T-helper 17 cell (primary cell): ENCODE measurements at places on chromosomes 11 and 22. TPM values are rescaled to one million over a fixed set of nuclear protein-coding genes. Genes with fewer than 3 reads are reported as not detected.

Gene FAT3
- total RNA-seq, result not detected

Gene SLC17A6
- not detected for total RNA-seq

Gene IGSF9B
- total RNA-seq, result 52.9 TPM

Gene KCNQ1OT1
- total RNA-seq, result 0.20 TPM

Gene HTR3A
- total RNA-seq, result not detected

Gene IRAG1
- total RNA-seq, result 0.17 TPM

Gene ARL14EP
- total RNA-seq, result 34.1 TPM

Gene SCARF2
- total RNA-seq, result 3.6 TPM

Gene OR8D4
- total RNA-seq, result not detected

DNA sequence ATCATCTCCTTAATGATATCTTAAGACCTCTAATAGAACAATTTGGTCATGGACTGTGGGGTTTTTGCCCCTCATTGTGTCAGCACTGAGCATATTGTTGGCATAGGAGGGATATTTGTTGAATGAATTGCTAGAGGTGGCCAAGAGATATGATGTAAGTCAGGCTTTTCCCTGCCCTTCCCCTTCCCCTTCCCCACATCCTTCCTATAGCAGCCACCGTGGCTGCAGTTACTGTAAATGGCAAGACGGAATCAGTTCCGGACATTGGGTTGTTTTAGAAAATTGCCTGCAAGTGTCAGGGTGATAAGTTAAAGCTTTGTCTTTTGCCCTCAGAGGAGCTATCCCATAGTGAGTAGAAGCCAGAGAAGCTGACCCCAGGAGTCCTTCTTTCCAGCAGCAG, 23.0 kb downstream of the LIMK2 start:
- DNase-seq, result no peak

DNA sequence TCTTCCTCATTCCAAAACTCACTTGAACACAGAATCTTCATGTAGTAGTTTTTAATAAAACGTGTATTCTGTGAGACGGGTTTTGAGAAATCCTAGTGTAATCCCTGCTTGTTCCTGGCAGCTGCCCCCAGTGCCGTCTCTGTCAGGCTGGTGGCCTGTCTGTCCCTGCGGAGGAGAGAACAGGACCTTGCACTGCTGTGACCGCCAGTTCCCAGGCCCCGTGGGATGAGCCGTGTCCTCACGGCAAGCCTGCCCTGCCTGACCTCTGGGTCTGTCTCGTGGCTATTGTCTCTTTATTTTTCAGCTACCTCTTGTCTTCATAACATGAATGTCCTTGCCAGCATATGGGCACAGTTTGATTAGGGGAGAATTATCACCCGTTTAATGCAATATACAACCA, 535.5 kb upstream of the B3GAT1 start:
- no peak for DNase-seq

- DNase-seq, result peak; percentile 14
Measured at GRCh38 chr22:26398741-26399153, 30.3 kb upstream of the ASPHD2 start.

- no peak for DNase-seq
Measured at GRCh38 chr11:95156916-95157541, 67.4 kb downstream of the ENDOD1 start.

DNA sequence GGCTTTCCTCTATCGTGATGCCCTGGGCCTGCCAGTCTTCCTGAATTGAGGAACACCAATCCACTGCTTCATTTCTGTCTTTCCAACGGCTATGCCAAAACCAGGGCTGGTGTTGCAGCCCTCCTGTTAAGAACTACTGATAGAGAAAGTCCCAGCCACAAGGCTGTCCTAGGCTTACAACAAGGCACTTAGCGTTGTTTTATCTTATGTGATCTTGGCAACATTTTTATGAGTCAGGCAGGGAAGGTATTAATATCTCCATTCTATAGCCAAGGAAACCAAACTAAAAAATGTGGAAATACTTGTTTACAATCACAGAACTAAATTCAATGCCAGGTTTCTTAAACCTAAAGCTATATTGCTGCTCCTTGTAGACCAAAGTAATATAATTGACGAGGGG, 89.9 kb upstream of the AMOTL1 start:
- DNase-seq, result no peak

- DNase-seq, result no peak
Measured at GRCh38 chr22:42682113-42682851, 33.1 kb upstream of the CYB5R3 start.

- no peak for DNase-seq
Measured at GRCh38 chr22:45587638-45588505, 83.8 kb upstream of the ATXN10 start.

GRCh38 chr11:131693756-131694155, 323.3 kb downstream of the NTM start:
- no peak for DNase-seq

- no peak for DNase-seq
Measured at GRCh38 chr11:31246451-31247165, 122.9 kb downstream of the DCDC1 start.

DNA sequence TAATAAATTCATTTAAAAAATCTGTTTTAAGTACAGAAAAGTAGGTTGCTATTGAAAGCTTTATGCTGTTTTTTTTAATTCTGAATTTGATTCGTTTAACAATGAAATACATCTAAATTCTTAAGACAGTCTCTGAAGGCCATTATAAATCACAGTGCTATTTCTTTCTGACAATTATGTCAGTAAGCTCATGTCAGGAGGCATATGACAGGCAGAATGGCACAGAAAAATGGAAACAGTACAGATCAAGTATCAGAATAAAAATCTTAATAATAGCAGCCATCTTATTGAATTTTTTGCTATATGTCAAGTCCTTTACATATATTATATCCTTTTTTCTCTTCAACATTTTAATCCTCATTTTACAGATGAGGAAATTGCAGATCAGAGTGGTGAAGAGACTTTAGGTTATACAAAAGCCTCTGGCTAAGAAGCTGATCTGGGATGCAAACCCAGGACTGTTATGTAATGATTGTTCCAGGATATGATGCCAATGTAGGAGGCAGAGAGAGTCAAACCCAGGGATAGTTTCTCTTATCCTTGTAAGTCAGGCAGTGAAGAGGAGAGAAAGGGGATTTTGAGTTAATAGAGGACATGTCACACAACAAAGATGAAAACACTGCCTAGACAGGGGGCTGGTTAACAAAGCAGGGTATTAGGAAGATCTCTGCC, 283.1 kb upstream of the CCDC90B start:
- no peak for DNase-seq

- DNase-seq, result no peak
Measured at GRCh38 chr11:59463190-59463641, 6.5 kb downstream of the OR4D6 start.

DNA sequence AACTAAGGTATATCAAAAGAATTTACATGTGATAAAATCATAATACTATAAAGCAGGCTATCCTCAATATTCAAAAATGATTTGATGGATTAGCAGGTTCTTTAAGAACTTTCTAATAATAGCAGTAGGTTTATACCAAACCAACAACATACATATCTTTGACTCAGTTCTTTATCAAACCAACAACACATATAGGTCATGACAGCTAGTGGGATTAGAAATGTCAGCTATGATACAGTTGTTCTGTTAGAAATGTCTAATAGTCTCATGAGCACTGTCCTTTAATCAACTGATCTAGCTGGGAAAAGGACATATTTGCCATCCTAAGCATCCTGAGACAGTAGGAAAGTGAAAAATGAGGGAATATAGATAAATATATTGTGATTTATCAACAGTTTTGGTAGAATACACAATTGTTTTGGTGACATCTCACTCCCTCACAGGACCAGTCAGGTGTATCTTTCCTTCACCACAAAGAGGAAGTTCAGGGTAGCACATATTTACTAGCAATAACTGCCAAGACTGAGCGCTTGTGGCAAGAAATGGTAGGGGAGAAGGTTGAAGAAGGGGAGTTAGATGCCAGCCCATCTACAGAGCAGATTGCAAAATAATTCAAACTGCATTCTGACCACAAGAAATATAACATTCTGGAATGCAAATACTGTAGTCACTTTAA, 90.8 kb upstream of the APOA1 start:
- peak; percentile 6 for DNase-seq

DNA sequence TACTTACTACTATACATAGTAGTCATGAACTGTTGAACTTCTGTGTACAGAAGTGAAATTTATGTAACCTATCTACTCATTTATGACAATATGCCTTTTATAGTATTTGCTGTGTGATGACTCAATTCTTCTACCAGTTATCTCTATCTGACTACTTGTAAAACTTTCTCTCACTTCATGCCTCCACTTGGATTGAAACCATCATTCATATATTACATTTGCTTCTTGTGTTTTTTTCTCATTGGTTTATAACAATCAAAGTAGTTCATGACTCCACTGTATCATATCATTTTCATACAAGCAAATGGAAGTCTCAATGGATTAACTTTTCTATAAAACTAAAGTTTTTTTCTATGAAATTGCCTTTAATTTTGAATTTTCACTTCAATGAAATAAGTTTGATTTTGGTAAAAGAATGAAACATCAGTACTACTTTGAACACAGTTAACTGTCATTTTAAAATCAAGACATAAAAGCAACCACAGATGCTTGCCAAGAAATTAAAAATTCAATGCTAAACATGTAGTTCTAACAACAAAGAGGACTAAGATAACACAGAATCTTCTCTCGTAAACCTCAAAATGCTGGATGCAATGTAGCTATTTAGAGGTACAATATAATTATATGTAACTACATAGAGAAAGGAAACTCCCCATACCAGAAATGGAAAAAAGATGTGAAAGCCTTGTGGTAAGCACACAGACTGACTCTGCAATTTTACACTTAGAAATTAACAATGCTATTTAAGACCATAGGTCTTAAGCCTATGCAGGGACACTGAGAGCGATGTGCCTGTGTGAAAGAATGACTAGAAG, 27.6 kb upstream of the EXPH5 start:
- DNase-seq, result no peak

DNA sequence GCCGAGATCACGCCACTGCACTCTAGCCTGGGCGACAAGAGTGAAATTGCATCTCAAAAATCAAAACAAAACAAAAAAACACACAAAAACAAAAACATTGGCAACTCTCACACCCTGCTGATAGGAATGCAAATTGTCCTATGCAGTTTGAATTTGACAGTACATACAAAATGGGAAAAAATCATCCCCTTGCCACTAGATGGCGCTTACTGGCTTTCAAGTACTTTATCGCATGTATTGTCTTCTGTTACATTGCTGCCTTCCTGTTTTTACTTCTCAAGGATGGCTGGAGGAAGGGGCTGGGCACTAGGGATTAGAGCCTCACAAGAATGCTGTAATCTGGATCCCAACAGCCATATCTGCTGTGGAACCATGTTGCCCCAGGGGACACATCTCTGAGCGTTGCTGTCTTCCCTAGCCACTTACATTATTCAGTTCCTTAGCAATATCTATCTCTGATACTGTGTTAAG, 59.4 kb upstream of the A4GALT start:
- DNase-seq, result no peak
